Fibroblast of skin of right quadriceps (primary cell): ENCODE measurements at places on chromosomes 11 and 22.

DNA sequence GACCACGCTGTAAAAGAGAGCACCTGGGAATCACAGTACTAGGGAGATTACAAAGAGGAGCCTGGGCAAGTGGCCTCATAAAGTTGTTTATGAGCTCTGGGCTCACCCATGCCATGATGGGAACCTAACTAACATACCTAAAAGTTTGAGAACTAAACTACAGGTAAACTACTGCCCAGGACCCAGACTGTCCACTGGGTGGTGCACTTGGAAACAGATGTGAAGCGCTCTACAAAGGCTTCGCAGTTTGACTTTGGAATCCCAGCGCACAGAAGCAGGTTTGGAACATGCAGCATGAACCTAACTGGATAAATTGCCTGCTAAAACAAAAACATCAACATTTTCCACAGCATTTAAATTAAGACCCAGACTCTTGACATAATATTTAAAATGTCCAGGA is 418.6 kb downstream of the FAM181B start:
- no peak for DNase-seq

DNA sequence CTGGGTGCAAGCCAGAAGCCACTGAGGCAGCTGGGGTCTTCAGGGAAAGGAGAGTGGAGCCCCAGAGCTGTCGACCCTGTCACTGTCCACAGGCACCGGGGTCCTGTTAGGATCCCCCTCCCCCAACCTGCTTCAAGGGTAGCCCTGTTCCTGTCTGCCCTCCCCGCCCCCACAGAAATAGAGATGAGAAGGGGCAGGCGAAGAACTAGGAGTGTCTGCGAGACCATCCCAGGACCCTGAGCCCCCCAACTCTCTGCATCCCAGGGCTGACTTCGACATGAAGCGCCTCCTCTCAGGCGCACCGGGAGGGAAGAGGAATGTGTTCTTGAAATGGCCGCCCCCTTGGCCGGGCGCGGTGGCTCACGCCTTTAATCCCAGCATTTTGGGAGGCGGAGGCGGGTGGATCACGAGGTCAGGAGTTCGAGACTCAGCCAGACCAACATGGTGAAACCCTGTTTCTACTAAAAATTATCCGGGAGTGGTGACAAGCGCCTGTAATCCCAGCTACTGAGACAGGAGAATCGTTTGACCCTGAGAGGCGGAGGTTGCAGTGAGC is 607 bp upstream of the ZNF70 start:
- DNase-seq, result peak; percentile 35

- DNase-seq, result no peak
Measured at GRCh38 chr22:43996170-43996980, 27.7 kb upstream of the PARVB start.

DNA sequence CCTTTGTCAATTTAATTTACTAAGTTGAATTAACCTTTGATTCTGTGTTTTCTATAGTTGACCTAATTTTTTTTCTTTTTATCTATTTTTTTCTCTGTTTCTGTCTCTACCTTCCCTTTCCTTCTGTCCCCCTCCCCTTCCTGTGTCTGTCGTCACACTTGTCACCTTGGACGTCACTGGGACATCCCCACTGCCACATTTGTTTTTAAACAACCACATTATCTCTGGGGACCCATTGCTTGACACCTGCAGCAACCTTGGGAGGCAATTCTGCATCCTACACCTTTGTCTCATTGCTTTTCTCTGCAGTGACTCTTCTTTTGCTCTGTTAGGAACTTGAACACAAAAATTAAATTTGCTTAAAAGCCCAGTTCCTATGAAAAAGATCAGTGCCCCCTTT is 51.8 kb upstream of the TTC12 start:
- DNase-seq, result no peak

DNA sequence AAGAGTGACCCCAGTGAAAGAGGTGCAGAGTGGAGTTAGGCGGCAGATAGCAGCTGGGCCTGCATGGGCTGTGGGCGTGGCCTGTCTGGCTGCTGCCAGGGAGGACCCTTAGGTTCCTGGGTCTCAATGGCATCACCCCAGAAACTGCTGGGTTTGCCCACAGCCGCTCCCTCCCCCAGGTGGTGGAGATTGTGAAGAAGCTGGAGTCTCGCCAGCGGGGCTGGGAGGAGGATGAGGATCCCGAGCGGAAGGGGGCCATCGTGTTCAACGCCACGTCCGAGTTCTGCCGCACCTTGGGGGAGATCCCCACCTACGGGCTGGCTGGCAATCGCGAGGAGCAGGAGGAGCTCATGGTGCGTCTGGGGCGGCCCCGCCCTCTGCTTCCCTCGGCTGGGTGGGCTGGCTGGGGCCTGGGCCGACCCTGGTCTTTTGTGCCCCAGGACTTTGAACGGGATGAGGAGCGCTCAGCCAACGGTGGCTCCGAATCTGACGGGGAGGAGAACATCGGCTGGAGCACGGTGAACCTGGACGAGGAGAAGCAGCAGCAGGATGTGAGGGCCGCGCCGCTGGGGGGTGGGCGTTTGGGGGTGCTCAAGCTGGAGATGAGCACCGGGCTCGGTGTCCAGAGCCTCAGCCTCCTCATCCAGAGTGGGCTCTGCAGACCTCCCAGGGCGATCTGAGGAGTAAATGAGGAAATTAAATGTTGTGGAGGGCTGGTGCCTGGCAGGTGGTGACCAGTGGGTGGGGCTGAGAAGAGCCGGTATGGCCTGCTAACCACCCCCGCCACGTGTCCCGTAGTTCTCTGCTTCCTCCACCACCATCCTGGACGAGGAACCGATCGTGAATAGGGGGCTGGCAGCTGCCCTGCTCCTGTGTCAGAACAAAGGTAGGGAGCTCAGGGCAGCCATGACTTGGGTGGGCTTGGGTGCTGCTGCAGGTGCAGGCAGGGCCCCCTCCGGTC is 15.0 kb downstream of the SART1 start:
- DNase-seq, result no peak

DNA sequence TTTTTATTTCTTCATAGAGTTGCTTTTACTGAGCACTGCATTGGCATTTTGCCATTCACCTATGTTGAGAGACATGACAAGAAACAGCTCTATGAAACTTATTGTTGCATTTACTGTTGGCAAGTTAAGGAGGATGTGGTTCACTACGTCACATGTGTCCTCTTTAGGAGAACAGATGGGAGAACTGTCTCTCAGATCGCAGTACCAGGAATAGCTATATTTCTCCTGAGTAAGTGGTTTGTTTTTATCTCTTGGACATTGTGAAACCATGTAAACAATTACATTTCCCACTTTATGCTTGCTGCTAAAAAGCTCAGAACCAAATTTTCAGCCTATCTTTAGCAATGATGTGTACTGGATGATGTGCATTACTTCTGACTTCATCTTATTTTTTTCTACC is 34.8 kb upstream of the PSMA1 start:
- DNase-seq, result no peak

DNA sequence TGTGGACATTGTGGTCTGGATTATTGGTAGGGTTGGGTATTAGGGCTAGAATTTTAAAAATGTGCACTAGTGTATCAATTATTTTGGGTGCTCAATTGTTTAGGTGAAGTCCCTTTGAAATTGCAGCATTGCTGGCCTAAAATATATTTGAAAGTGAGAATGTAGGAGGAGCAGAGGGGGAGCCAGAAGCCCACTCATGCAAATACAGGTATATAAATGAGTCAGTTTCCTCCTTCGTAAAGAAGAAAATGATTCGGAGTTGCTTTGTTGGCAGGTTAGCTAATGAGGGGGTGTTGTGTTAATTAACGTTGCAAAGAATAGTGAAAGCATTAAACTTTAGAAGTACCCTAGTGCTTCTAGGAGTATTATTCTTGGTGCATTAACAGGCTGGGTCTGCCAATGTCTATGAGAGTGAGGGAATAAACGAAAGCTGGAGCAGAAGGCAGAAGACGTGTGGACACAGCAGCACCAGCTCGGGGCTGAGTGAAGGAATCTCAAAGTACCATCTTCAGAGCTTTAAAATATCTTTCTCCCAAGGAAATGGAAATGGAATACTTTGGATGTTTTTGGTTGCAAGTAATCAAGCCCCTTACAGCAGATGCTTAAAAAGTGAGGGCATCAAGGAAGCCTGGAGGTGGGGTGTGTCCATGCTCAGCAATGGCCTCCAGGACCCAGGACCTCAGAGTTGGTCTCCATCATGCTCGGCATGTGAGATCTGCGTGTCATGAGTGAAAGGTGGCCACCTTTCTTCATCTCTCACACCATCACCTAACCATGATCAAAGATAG is 522.9 kb downstream of the NTM start:
- no peak for DNase-seq

DNA sequence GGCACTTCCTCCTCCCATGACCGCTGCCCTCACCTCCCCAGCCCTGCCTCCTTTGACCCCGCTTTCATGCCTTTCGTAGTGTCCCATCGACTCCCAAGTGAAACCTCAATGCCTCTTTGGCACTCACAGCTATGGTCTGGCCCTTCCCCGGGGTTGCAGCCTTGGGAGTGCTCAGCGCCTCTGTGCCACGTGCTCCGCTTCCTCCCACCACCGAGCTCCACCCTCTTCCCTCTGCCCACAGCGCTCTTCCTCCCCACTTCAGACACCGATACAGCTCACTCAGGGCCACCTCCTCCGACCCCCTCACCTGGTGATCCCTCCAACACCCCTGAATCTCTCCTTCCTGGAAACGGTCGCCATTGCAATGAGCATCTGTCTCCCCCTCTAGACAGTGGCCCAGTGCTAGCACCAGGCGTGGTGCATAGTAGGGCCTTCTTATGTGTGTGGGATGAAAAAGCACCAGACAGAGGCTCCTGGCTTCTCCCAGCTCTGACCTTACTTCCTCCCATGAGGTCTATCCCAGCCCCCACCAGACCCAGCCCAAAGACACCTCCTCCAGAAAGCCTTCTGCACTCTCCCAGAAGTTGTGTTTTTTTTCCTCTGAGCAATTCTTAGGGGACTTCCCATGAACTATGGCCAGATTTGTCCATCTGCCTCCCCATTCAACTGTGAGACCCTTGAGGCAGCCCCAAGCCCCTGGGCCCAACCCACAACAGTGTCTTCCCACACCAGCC is 16.4 kb upstream of the SCGB1A1 start:
- no peak for DNase-seq

- no peak for DNase-seq
Measured at GRCh38 chr11:91686700-91687099, 537.9 kb upstream of the FAT3 start.

DNA sequence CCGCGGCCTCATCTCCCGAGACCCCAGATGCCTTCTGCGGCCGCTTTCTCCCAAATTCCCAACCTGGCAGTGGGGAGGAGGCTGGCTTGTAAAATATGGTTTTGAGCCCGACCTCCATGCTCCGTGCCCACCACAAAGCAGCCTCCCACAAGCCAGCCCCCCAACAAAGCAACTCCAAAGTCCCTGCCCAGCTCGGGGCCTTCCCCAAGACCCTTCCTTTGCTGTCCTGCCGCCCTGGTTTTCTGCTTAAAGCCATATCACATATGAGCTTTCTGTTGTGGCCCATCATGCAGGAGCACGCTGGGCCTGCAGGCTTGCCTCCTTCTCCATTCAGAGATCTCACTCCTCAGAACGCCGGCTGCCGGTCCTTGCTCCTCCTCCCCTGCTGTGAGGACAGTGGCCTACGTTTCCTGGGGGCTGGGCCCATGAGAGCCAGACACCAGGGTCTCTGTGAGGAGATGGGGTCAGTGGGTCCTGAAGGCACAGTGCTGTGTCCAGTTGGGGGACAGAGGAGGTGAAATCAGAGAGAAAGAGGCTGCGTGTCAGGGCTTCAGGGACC is 680.0 kb downstream of the BRD1 start:
- no peak for DNase-seq

- no peak for DNase-seq
Measured at GRCh38 chr22:40472579-40472978, 102.2 kb downstream of the SGSM3 start.

DNA sequence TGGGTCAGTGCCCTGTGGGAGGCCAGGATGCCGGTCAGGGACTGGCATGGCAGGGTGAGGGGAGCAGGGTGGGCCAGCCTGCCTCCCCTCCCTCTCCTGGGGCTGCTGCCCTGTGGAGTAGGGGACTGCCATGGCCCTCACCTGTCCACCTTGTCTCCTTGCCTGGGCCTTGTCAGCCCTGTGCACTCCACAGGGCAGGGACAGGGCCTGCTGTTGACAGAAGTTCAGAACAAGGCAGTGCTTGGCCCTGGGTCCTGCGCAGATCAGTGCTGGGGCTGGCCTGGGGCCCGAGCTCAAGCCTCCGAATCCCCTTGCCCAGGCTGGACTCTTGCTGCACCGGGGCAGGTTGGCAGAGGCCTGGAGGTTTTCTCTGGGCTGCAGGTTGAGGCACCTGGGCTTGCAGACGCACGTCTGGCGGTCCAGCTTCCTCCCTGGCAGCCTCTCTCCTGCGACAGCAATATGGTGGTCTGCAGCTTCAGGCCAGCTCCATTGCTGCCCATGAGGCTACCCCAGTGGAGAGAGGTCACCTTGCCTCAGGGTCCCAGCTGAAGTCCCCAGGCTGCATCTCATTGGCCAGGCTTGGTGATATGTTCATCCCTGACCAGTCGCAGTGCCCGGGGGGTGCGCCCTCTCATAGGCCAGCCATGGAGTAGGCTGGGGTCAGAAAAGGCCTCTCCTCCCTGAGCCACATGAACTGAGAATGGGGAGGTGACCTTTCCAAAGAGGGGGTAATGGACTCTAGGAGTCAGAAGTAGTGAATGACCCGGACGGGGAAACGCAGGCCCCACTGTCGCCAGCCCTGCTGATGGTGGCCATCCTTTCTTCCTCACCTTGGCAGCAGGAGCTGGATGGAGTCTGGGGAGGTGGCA is 21.5 kb upstream of the CHKA start:
- no peak for DNase-seq

- no peak for DNase-seq
Measured at GRCh38 chr11:134664447-134665187, 252.6 kb upstream of the B3GAT1 start.

- peak; percentile 54 for DNase-seq
Measured at GRCh38 chr11:88345408-88345807, 7.9 kb upstream of the CTSC start.

GRCh38 chr11:128336203-128336602 is 251.2 kb downstream of the ETS1 start:
- DNase-seq, result peak; percentile 21

GRCh38 chr11:112087212-112087611 is 539 bp downstream of the SDHD start:
- no peak for DNase-seq

DNA sequence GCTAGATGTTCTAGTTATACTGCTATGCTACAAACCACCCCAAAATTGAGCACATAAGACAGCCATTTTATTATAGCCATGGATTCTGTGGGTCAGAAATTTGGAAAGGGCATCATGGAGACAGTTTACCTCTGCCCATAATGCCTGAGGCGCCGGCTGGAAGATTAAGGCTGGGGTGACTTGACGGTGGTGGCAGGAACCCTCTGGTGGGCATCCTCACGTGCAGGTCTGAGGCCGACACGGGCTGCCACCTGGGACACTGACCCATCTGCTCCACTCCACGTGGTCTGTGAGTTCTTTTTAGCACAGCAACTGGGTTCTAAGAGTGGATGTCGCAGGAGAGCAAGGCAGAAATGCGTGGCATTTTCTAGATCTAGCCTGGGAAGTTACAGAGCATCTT is 40.0 kb upstream of the PRDM11 start:
- DNase-seq, result no peak

- DNase-seq, result peak; percentile 33
Measured at GRCh38 chr11:104892723-104893511, 5.3 kb downstream of the CASP12 start.

GRCh38 chr11:15655552-15655951 is 540.8 kb downstream of the INSC start:
- no peak for DNase-seq

GRCh38 chr11:69658626-69659450 is 16.3 kb downstream of the LTO1 start:
- no peak for DNase-seq
